ENCODE measurements at places on chromosomes 5 and 9.

DNA sequence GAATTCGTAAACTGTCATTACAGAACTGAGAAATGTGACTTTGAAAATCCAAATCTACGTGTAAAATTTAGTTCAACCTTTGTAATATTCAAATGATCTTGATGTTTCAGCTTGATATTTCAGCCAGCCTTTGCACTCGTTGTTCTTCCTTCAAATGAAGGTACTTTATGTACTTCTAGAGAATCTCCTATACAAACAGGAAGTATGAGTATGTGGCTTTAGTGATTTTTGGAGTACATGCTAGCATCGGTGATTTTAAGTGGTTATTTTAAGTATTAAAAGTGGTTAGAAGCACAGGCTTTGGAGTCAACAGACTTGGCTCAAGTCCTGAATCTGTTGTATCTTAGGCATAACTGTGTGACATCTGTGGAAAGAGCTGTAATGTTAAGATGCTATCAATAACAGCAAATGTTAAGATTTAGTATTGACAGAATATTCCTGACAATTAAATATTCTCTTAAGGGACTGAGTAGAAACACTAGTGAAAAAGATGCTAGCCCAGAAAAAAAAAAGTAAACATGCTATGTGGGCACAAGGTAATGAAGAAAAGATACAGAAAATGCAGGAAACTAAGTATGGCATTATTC, 398.0 kb downstream of the ADGRV1 start:
- no peak for DNase-seq

DNA sequence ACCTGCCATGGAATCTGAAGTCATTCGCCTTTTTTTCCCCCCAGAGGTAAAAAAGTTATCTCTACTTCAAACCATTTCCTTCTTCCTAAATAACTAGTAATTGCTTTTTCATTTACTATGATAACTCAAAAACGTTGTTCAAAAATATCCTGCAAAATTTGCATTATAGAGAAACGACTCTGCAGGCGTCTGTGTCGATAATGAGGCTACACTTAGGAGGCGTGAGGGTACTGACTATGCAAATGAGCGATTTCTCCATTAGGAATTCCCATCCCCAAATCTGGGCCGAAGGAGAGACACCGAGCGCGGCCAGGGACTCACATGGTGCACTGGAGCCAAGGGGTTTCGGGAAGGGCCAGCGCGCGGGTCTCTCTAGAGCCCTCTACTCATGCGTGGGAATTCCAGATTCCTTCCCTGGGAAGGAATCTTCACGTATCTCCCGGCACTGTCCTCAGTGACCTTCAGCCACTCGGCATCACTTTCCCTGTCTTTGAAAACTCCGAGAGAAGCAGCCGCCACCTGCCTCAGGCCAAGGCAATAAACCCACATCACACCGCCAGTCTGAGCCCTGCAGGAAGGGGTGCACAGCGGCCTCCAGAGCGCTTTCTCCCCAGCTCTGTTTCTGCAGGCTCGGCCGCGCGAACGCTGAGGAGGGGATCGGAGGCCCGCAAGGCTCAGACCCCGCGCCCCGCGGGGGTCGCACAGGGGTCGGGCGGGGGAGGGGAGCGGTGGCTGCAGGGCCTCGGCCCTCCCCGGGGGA, 718 bp upstream of the DENND4C start:
- no peak for DNase-seq

DNA sequence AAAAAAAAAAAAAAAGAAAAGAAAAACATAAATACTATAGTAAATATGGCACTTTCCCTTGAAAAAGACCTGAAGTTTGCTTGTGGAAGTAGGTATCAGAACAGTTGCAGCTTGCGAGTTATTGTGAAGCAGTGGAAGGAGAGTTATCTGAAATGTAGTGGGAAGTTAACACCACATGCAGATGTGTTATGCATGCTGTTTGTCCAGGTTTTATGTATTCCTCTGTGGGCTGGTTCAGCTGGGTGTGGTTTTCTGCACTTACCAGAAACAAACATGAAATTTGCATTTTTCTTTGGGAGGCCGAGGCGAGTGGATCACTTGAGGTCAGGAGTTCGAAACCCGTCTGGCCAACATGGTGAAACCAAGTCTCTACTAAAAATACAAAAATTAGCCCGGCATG, 42.1 kb upstream of the CTNNA1 start:
- DNase-seq = no peak

DNA sequence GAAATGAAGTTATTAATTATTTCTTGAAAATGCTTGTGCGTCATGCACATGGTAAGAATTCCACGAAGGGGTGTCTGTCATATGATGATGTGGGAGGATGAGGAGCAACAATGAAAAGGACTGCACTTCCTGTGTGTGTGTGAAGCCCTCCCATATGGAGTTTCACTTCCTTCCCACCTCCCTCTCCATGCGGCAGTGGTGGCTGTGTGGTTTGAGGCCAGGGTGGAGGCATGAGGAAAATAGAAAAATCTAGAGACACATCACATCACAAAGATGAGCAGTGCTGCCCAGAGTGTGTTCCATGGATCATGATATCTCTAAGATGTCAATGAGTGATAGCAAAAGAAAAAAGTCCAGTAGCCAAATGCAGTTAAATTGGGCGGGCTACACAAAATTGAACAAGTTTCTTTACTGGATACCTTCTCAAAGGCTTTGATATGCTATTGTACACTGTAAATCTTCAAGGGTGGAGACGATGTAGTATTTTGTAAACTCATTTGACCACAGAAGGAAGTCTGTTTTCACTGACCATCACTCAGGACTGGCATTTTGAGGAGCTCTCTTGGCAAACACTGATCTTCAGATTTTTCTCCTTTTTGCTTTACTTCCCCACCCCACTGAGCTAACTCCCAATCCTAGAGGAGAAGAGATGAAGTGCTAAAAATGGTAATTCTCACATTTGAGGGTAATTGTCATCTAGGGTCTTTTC, 55.7 kb upstream of the EQTN start:
- DNase-seq = no peak

- peak; percentile 23 for DNase-seq
Observed at GRCh38 chr5:74679966-74680365, 5.1 kb upstream of the HEXB start.

GRCh38 chr9:21965401-21965951, 28.7 kb downstream of the CDKN2A start:
- DNase-seq = no peak

All from SJSA1 (cell line).